ENCODE measurements at places on chromosomes 4 and X. TPM values are rescaled to one million over a fixed set of nuclear protein-coding genes. Genes with fewer than 3 reads are reported as not detected.

The IL2RG gene
- polyA plus RNA-seq, result 1.1 TPM

The MAML3 gene
- polyA plus RNA-seq, result 3.8 TPM

The FAAH2 gene
- polyA plus RNA-seq, result 13.6 TPM

GRCh38 chr4:183374950-183375555, 52.8 kb upstream of the CLDN24 start:
- H3K27me3 ChIP-seq, result no peaks in the 10 kb centered on the region
- H3K27ac ChIP-seq, result no peak overlapping the region
- no peak overlapping the region for H3K4me3 ChIP-seq
- no peaks in the 10 kb centered on the region for H3K36me3 ChIP-seq
- no peaks in the 10 kb centered on the region for H3K4me1 ChIP-seq

GRCh38 chrX:149372866-149373265, 132.2 kb downstream of the IDS start:
- H3K27me3 ChIP-seq, result no peaks in the 10 kb centered on the region
- no peaks in the 10 kb centered on the region for H3K4me1 ChIP-seq
- H3K27ac ChIP-seq, result no peak overlapping the region
- H3K4me3 ChIP-seq, result no peak overlapping the region
- no peak for DNase-seq

DNA sequence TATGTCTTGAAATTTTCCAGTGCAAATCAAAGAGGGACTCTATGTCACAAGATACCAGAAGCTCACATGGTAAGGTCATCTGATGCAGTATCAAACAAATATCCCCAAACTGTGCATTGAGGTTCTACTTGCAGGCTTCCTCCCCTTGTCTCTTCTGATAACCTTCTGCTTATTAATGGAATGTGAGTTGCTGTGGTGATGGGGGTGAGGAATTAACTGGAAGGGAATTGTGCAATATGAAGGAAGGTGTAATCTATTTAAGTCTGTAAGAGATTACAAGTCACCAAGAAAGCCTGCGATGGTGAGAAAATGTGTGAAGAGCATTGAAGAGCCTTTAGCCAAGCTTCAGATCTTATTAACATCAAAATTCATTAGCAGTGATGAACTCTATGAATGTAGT, 15.4 kb upstream of the MAGED1 start:
- no peak overlapping the region for H3K4me3 ChIP-seq
- no peak for DNase-seq
- H3K27ac ChIP-seq, result no peak overlapping the region
- H3K36me3 ChIP-seq, result no peaks in the 10 kb centered on the region
- H3K27me3 ChIP-seq, result no peaks in the 10 kb centered on the region
- no peaks in the 10 kb centered on the region for H3K4me1 ChIP-seq

DNA sequence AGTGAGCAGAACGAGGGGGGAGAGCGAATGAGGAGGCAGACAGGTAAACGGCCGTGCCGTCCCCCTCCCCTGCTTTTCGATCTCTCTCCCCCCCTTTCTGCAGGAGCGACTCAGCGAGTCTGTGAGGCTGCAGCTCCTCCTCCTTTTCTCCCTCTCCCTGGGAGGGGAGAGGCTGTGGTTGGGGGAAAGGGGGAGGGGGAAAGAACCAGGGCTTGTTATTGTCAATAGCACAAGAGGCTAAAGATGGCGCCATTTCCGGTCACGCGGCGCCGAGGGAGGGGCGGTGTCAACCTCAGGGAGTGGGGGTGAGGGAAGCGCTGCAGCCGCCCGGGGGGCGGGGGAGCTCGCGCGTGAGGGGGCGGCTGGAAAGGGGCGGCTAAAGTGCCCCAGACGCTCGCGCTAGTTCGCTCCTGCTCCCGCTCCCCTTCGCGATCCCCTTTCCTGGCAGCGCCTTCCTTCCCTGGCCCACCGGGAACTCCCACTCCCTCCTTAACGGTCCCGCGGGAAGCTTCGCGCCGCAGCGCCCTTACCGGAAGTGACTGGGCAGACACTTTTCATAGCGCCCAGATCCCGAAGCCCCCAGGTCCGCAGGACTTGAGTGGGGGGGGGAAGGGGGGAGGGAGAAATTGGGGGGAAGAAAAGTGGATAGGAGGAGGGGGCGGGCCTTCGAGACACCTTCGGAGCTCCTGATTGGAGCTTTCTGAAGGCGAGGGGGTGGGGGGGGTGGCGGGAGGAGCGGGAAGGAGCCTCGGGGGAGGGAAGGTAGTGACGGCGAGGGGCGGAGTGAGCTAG, at the start of gene CUL4B:
Gene CUL4B, minus strand, starts transcription at position 121 of the 792 bp plus-strand sequence. CDS start 324 bp downstream, outside the sequence.
- H3K27me3 ChIP-seq, result no peaks in the 10 kb centered on the region
- peak within 1 kb of the TSS; percentile 98 for H3K27ac ChIP-seq
- peak within 1 kb of the TSS; percentile 49 for H3K4me3 ChIP-seq
- peaks cover 17% of the 10 kb centered on the region for H3K4me1 ChIP-seq

DNA sequence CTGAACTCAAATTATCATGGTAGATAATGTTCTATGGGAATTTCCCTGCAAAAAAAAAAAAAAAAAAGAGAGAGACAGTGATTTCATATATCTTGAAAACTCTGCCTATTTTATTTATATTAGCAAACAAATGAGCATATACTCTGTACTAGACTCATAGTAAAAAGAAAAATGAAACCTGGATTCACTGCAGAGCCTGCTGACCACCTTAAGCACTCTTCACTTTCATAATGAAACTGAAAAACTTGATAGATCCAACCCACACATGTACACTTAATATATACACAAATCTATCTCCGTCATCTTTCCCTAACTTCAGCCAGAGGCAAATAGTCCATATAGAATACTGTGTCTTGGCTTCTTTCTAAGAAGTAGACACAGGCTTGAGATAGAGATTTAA, 226.1 kb upstream of the KCNIP4 start:
- H3K4me1 ChIP-seq, result no peaks in the 10 kb centered on the region
- H3K27ac ChIP-seq, result no peak overlapping the region
- H3K36me3 ChIP-seq, result no peaks in the 10 kb centered on the region
- H3K4me3 ChIP-seq, result no peak overlapping the region
- H3K27me3 ChIP-seq, result no peaks in the 10 kb centered on the region

DNA sequence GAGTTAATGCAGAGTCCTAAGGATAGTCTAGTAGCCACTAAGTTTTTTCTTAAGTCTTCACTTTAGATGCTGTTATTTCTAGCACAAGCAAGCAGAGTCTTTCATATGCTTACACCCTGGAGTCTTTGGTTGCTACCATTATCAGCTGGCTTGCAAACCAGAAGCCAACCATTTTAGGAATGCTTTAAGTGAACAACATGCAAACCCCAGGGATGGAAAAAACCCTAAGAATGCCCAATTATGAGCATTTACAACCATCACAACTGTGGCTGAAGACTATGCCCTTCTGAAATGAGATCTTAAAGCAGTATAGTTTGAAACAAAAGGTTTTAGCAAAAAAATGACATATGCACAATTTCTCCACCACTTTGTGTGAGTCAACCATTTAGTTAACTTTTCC, 6.6 kb downstream of the MID1IP1 start:
- H3K27me3 ChIP-seq, result no peaks in the 10 kb centered on the region
- no peak overlapping the region for H3K27ac ChIP-seq
- no peak overlapping the region for H3K4me3 ChIP-seq

GRCh38 chrX:120228187-120228908, 22.3 kb upstream of the ZBTB33 start:
- no peaks in the 10 kb centered on the region for H3K36me3 ChIP-seq
- H3K27me3 ChIP-seq, result no peaks in the 10 kb centered on the region
- no peak overlapping the region for H3K27ac ChIP-seq
- no peaks in the 10 kb centered on the region for H3K4me1 ChIP-seq

DNA sequence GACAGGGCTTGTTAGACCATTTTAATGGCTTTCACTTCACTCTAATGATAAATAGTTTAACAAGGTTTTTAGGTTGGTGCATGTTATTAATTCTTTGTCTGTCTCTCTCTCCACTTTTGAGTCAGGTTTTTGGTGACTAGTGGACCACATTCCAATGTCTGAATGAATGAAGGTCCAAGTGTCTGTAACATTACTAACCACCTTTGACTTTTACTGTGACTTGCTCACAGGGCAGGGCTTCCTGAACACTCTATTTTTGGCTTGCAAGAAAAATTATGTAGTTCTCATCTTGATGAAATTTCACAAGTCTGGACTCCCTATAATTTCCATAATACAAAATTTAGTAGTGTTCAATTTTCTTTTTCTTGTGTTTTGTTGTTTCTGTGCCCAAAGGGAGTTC, 78.9 kb upstream of the BMPR1B start:
- no peaks in the 10 kb centered on the region for H3K36me3 ChIP-seq
- no peak overlapping the region for H3K4me3 ChIP-seq
- H3K4me1 ChIP-seq, result no peaks in the 10 kb centered on the region
- no peak overlapping the region for H3K27ac ChIP-seq
- no peak for DNase-seq

DNA sequence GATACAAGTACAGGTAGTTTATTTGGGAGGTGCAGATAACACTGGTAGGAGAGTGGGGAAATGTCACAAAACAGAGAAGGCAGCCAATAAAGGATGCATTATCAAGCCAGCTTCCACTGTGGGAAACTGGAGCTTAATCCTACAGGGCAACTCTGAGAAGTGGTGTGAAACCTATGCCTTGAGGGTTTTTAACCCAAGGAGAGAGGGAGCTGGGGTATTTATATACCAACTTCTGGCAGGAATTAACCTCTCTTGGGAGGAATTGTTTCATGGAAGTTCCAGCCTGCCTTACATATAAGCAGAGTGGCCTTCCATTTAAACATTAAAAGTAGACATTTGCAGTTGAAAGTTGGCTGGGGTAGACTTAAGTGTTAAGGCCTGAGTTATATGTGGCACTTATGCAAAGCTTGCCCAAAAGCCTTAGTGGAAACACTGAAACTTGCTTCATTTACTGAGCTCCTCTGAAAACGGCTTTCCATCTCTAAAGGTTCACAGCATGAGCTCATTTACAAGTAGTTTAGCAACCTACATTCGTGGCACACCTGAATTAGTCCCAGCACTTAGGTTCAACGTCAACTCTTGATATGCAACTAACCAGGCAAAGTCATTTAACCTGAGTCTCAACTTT, 19.2 kb downstream of the MAGEB17 start:
- no peaks in the 10 kb centered on the region for H3K27me3 ChIP-seq
- no peaks in the 10 kb centered on the region for H3K36me3 ChIP-seq
- no peak for DNase-seq
- no peaks in the 10 kb centered on the region for H3K4me1 ChIP-seq
- H3K27ac ChIP-seq, result no peak overlapping the region
- H3K4me3 ChIP-seq, result no peak overlapping the region

Data from pancreas (tissue), 10 donors.